ENCODE measurements at places on chromosomes 3 and 15.

DNA sequence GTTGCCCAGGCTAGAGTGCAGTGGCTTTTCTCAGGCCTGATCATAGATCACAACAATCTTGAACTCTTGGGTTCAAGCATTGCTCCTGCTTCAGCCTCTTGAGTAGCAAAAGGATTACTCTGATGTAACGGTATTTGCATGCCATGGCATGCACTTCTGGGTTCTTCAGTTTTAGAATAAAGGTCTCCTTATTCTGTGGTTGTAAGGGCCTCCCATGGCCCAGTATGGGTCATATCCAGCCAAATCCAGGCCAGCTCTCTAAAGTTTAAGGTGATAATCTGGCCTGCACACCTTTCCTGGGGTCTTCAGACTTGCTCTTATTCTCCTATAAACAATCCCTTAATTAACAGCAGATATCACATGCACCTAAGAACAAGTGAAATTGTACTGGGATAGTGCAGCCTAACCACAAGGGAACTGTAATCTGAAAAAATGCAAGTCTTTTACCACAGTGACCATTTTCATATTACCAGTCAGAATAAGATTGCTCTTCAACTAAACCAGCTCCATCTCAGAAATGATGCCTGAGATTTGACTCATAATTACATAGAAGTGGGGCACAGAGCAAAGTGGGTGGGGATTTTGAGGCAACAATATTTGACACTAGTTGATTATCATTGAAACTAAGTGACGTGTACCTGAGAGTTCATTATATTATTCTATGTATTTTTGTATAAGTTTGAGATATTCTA, 25.4 kb downstream of the COMMD2 start:
- H3K36me3 ChIP-seq: peaks cover 3% of the 10 kb centered on the region
- H3K27me3 ChIP-seq: no peaks in the 10 kb centered on the region
- no peak overlapping the region for H3K27ac ChIP-seq
- H3K4me1 ChIP-seq: no peaks in the 10 kb centered on the region
- DNase-seq: no peak
- H3K4me3 ChIP-seq: no peak overlapping the region

- no peaks in the 10 kb centered on the region for H3K4me1 ChIP-seq
- H3K4me3 ChIP-seq: no peak overlapping the region
- H3K36me3 ChIP-seq: no peaks in the 10 kb centered on the region
- no peak for DNase-seq
- H3K27ac ChIP-seq: no peak overlapping the region
Measured at GRCh38 chr3:158563076-158563475, 7.9 kb upstream of the MLF1 start.

DNA sequence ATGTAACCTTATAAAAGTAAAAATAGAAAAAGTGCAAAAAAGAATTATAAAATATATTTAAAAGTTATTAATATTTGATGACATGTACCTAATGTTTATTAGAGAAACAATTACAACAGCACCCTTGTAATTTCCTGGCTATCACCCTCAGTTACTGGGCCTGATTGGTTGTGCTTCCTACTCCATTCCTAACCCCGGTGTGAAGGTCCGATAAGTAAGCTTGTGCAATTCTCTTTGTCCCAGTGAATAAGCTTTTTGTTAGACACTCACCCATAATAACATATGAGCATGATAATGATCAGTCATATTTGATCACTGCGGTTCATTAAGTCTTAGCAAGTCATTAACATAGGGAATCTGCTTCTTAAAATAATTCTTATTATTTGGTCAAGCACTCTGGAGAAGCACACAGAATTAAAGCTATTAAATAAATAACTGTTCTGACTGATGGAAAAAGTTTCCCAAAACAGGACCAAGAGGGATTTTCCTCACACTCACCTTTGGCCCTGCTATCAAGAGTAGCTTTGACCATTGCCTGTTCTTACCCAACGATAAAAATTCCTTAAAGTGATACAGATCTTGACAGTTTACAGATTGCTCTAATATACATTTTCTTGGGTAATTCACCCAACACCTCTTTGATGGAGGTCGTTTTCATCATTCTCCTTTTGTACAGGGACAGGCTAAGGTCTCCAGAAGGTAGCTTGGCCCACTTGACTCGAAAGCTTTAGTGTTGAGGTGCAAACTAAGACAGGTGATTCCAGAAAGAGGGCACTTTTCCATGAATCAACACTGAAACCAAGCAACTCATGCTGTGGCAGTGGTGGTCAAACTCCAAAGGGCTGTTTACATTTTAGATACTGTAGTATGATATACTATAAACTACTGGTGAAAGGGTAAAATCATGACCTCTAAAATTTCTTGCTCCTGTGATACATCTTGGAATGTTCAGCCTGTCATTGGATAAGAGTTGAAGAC, 543.0 kb upstream of the KCNMB2 start:
- peaks cover 26% of the 10 kb centered on the region for H3K4me1 ChIP-seq
- H3K27me3 ChIP-seq: no peaks in the 10 kb centered on the region
- H3K4me3 ChIP-seq: no peak overlapping the region
- H3K27ac ChIP-seq: no peak overlapping the region
- no peak for DNase-seq
- no peaks in the 10 kb centered on the region for H3K36me3 ChIP-seq

- peaks cover 2% of the 10 kb centered on the region for H3K36me3 ChIP-seq
- H3K27me3 ChIP-seq: no peaks in the 10 kb centered on the region
- DNase-seq: no peak
- H3K4me3 ChIP-seq: no peak overlapping the region
Measured at GRCh38 chr3:131125684-131126083, 99.0 kb downstream of the NEK11 start.

GRCh38 chr3:36512555-36512954, 132.3 kb downstream of the STAC start:
- H3K36me3 ChIP-seq: peaks cover 7% of the 10 kb centered on the region
- H3K27ac ChIP-seq: no peak overlapping the region
- no peak overlapping the region for H3K4me3 ChIP-seq

GRCh38 chr3:62708638-62709373, 166.4 kb downstream of the CADPS start:
- H3K36me3 ChIP-seq: no peaks in the 10 kb centered on the region
- no peak overlapping the region for H3K27ac ChIP-seq
- no peak overlapping the region for H3K4me3 ChIP-seq

GRCh38 chr3:65974509-65974908, 64.2 kb downstream of the MAGI1 start:
- H3K36me3 ChIP-seq: peaks cover 7% of the 10 kb centered on the region
- H3K27ac ChIP-seq: no peak overlapping the region
- DNase-seq: no peak
- H3K4me1 ChIP-seq: peaks cover 10% of the 10 kb centered on the region

DNA sequence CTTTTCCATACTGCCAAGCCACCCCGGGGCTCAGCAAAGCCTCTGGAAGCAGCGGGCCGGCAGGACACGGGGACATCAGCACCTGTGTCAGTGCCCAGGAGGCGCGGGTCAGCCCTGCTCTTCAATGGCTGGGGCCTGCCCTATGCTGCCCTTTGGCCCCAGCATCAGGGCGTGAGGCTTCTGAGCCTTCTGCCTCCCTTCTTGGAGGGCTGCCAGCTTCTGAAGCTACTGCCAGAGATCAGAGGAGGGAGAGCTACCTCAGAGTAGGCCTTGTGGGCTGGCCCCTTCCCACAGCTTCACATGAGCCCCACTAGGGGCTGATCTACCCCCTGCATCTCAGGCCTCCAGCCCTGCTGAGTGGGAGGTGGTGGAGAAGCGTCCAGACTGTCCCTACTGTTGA, 13.0 kb upstream of the TMEM115 start:
- H3K36me3 ChIP-seq: no peaks in the 10 kb centered on the region
- peak overlapping the region; percentile 83 for H3K27ac ChIP-seq
- peak; percentile 63 for DNase-seq
- H3K4me3 ChIP-seq: peak overlapping the region; percentile 24
- H3K27me3 ChIP-seq: no peaks in the 10 kb centered on the region

DNA sequence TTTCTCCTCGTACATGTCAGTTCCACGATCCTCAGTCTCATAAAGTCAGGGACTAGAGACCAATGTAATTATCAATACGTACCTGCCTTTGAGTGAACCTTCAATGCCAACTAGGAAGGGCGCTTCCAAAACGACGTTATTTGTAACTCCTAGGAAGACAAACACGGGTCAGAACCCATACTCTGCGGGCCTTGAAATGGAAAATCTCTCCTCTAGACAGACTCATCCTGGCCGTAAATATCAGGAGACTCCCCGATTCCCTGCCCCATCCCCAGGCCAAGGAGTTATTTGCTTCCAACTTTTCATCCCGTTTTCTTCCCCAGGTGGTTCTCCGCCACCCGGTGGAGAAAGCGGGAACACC, 578 bp downstream of the OIP5 start:
- H3K36me3 ChIP-seq: peaks cover 3% of the 10 kb centered on the region
- H3K27me3 ChIP-seq: no peaks in the 10 kb centered on the region
- peak overlapping the region; percentile 100 for H3K4me3 ChIP-seq

DNA sequence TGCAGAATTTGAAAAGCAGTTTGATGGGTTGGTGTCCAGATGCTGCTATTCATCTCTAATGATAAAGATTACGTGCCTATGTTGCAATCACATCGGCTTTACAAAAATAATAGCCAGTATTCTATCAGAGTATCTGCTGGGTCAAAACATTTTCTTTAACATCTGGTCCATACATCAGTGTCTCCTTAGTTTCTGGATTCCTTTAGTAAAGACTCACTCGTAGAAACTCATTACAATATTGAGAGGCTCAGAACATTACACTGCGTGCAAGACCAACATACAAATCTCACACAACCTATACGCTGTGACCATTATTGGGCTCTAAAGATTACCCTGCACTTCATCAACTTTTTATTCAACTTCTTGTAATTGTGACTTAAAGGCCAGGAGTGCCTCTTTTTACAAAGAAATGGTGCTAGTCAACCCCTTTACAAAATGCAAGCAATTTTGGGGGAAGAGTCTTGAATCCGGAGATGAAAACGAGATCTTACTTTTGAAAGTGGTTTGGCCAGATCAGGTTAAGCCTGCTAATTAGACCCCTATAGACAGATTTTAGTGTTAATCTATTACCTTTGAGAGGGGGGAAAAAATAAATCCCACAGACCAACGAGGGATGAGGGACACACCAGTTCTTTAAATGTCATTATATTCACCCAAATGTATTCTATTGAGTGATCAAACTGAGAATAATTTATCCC, 2.9 kb downstream of the TRA2B start:
- no peak for DNase-seq
- peaks cover 5% of the 10 kb centered on the region for H3K36me3 ChIP-seq
- H3K27me3 ChIP-seq: no peaks in the 10 kb centered on the region
- H3K4me3 ChIP-seq: peak overlapping the region; percentile 100

DNA sequence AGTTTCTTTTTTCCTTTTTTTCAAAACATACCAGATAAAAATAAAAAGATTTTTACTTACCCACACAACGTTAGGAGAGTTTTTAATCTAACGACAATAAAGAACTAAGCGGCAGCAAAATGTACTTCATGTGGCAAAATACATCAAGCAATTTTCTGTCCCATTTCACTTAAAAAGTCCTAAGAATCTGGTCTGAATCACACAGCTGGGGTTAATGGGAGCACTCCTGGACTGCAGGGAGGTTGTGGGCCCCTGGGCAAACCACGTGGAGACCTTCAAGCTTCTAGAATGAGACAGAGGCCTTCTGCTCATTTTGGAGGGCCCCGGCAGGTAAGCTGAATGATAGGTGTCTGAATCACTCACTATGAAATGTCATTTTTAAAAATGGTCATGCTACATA, 193.8 kb downstream of the RORA start:
- peaks cover 70% of the 10 kb centered on the region for H3K4me1 ChIP-seq
- peak overlapping the region; percentile 8 for H3K4me3 ChIP-seq
- H3K36me3 ChIP-seq: no peaks in the 10 kb centered on the region

GRCh38 chr3:33898901-33899300, 100.5 kb downstream of the PDCD6IP start:
- H3K36me3 ChIP-seq: peaks cover 6% of the 10 kb centered on the region
- no peak overlapping the region for H3K4me3 ChIP-seq
- H3K27me3 ChIP-seq: no peaks in the 10 kb centered on the region
- no peak for DNase-seq

DNA sequence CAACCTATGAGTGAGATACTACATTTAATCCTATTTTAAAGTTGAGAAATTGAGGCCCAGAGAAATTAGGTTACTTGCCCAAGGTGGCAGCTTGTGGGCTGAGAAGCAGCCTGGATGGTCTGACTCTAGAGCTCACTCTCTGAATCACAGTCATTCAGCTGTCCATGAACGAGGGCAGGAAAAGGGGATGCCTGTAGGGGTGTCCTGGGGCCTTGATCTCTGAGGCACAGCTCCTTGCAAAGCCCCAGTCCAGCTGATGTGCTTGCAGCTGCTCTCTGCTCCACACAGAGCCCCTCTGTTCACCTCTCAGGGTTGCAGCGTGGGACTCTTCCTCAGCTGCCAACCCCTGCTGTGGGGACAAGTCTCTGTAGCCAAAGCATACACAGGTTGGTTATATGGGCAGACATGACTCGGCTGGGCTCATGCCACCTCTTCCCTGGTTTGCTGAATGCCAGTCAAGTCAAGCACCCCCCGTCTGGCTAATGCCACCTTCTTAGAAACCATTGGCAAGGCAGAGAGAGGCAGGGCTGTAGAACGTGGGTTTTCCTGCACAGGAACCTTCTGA, 56.8 kb downstream of the GASK1A start:
- H3K36me3 ChIP-seq: no peaks in the 10 kb centered on the region
- no peak overlapping the region for H3K27ac ChIP-seq
- H3K4me3 ChIP-seq: no peak overlapping the region
- no peaks in the 10 kb centered on the region for H3K4me1 ChIP-seq
- DNase-seq: no peak

DNA sequence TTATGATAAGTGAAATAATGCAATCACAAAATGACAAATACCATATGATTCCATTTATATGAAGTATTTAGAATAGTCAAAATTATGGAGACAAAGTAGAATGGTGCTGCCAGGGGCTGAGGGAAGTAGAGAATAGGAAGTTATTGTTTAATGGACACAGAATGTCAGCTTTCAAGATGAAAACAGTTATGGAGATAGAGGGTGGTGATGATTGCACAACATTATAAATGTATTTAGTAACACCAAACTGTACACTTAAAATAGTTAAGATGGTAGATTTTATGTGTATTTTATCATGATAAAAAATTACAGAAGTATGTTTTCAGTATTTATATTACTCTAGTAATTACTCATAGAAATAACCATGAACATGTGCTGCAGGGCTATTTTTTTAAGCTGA, 100.8 kb upstream of the AZI2 start:
- no peaks in the 10 kb centered on the region for H3K4me1 ChIP-seq
- no peak overlapping the region for H3K27ac ChIP-seq
- H3K4me3 ChIP-seq: no peak overlapping the region

- H3K4me3 ChIP-seq: no peak overlapping the region
- H3K4me1 ChIP-seq: peaks cover 31% of the 10 kb centered on the region
- H3K27me3 ChIP-seq: no peaks in the 10 kb centered on the region
- no peak for DNase-seq
Measured at GRCh38 chr15:89781891-89782618, 5.9 kb downstream of the MESP2 start.

DNA sequence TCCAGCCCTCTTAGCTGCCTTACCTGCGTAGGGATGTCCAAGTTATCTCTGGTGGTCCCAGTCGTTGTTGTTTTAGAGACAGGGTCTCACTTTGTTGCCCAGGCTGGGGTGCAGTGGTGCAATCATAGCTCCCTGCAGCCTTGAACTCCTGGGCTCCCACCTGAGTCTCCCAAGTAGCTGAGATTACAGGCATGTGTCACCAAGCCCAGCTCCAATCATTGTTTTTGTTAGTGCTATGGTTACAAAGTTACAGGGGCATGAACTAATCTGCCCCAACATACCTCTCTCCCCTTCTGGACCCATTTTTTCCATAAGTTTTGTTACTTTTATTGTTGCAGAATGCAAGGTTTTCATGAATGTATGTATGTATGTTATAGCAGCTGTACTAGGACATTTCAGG, 54.7 kb downstream of the CTDSPL2 start:
- no peaks in the 10 kb centered on the region for H3K4me1 ChIP-seq
- peaks cover 5% of the 10 kb centered on the region for H3K36me3 ChIP-seq
- H3K4me3 ChIP-seq: no peak overlapping the region
- no peak for DNase-seq
- no peak overlapping the region for H3K27ac ChIP-seq
- no peaks in the 10 kb centered on the region for H3K27me3 ChIP-seq

Data from mesothelial cell of epicardium (in vitro differentiated cells).